ENCODE measurements at places on chromosomes 16 and 17.

- no peak for DNase-seq
Measured at GRCh38 chr16:55045756-55046460, 115.2 kb downstream of the IRX5 start.

DNA sequence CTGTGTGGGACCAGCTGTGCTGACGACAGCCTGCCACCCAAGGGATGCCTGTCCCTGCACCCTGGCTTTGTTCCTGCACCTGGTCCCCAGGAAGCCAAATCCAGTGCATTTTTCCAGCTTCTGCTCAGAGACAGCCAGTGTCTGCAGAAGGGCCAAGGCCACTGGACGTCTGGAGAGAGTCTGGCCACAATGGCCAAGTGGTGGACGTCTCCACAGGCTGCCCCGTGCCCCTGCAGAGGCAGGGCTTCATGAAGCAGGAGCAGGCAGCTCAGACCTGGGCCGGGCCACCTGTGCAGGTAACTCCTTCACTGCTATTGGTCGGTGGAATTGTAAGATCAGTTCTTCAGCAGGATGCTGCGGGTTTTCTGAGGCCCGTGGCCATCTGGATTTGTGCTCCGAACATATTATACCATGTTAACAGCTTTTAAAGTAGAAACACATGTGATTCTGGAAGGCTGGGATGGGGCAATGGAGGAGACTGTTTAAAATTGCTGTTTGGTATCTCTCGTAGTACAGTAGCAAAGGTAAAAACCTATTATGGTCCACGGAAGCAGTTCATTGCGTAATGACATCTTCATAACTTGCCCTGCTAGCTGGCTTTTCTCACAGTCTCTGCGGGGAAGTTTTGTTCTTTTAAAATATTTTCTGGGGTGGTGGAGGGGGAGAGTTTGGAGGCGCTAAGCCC lies 185.3 kb downstream of the CCDC182 start:
- DNase-seq: no peak

DNA sequence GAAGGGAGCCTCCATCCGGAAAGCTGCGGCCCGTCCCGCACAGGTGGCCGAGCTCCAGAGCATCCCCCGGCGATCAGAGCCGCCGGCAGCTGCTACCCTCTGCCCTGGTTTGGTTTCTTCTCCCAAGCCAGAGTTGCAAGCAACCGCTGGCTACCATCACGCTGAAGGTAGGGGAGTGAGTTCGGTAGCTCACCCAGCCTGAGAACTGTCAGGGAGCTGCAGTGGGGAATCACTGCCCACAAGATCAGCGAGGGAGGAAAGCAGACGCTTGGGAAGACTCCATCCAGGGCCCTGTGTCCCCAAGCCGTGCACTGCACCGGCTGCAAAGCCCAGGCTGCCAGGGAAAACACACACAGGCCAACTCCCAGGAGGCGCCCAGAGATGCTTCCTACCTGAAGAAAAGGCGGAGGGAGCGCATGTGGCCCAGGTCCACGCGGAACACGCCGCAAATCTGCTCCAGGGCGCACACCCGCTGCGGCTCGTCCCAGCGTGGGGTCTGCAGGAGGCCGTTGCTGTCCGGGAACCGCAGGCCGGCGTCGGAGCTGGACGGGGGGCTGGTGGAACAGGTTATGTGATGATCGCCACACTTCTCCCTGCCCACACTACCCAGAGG lies 83.3 kb downstream of the TBC1D16 start:
- DNase-seq: no peak

DNA sequence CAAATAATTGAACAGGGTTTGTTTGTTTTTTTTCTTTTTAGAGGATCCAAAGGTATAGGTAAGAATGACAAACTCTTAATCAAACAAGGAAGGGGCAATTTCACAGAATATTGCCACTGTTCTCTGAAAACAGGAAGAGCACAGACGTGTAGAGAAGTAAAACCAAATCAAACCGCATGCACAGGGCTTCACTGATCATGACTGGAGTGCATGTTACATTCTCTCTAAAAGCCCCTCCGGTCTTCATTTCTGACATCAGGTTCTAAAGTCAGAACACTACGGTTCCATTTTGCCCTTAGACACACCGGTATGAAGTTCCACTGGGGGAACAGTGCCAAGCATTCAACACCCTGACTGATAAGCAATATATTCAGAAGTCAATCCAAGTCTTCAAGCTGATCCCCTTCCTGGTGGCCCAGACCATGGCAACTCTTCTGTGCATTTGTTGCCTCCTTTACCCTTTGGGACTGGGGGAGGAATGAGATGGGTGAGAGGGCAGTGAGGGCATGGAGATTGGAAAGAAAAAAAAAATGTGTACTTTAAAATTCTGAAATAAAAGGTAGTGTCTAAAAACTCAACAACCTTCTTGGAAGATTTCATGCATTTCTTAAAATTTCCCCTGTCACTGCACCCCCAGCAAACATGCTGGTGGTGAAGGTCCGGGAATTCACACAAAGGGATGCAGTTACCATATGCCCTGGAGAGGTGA lies 1.4 kb downstream of the MMD start:
- DNase-seq: no peak

- DNase-seq: no peak
Measured at GRCh38 chr16:48359983-48360382, 25.2 kb downstream of the SIAH1 start.

All from stimulated activated CD8-positive, alpha-beta memory T cell treated with anti-CD3 and anti-CD28 coated beads, Interleukin-15, amount 100 ng/mL, for 4 hours (primary cell).